ENCODE measurements at places on chromosomes 5 and 9.
A peak's percentile ranks its signal among the peaks of the same experiment; 100 is the strongest.

DNA sequence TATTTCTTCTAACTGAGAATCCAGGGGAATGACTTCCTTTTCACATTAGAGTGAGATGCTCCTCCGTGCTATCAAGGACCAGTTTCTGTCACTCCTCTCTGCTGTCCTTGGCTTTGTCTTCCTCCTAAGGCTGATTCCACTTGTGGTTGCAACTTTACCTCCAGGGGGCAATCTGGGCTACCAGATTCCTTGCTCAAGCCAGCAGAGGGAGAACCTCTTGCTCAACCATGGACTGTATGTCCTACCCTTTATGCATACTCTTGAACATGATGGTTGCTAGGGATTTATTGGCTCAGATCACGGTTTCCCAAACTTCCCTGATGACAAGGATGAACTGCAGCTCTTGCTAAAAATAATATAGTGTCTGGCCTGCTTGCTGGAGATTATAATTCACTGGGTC is 24.0 kb downstream of the NNT start:
- peak; percentile 57 for DNase-seq

DNA sequence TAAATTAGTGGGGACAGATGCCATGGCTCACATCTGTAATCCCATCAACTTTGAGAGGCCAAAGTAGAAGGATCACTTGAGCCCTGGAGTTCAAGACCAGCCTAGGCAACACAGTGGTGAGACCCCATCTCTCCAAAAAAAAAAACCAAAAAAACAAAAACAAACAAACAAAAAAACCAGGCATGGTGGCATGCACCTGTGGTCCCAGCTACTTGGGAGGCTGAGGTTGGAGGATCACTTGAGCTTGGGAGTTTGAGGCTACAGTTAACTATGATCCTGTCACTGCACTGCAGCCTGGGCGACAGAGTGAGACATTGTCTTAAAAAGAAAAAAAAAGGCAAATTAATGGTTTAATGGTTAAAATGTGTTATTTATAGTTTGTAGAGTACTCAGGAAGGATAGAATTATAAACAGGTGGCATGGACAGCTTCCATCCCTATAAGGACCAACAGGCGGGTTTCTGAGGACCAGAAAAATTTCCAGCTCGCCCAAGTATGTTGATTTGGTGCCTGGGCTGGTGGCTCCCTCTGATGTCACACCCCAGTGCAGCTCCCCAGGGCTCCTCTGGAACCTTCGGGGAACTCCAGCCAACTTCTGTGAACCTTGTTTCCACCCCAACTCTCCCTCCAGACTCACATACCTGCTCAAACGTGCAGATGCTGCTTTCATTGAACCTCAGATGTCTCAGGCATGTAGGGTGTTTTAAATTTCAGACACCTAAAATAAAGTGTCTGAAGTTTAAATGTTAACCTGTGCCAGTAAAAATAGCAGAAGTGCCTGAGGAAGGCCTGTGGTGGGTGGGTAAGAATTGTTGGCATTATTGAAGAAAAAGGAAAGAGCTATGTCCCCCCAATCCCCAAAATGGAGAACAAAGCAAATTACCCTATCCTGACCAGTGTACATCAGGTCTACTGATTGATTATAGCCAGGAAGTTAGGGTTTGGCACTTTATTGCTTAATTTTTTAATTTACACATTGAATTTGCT is 69.0 kb downstream of the TRIO start:
- no peak for DNase-seq

DNA sequence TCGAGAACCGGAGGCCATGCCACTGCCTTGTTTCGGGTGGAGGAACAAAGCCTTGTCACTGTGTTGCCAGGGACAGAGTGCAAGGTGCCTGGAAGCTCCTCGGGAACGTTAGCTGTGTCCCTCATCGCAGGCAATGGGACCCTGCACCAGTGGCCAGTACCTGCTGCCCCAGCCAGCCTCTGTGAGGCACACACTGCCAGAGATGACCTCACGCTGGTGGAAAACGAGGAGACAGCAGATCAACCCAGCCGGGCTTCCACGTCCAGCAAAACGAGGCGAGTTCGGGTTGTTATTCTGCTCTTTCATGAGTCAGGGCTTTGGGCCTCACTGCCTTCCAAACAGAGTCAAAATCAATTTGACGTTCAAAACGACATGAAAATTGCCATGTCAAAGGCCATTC is 104.1 kb downstream of the ADAMTS2 start:
- DNase-seq: no peak

DNA sequence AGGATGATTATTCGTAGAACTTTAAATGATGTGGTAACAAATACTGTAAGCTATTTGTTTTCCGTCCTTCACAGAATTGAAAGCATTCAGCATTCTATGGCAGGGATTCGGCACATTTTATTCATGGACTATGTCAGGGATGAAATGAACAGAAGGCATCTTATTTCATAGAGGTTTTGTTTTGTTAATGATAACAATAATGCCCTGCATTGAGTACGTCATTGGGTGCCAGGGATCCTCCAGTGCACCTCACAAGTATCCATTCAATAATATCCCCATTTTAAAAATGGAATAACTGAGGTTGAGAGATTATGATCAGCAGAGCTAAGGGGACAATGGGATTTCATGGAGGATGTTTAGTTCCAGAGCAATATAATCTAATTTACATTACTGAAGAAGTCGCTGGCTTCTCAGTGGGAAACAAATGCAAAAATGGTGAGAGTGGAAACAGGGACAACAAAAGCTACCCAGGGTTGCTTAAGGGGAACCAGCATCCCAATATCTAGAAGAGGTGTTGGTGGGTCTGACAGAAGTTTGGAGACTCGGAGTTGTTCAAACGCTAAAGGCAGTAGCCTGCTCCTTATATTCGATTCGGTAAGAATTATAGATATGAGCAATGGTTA is 985.7 kb upstream of the WWC1 start:
- DNase-seq: no peak

DNA sequence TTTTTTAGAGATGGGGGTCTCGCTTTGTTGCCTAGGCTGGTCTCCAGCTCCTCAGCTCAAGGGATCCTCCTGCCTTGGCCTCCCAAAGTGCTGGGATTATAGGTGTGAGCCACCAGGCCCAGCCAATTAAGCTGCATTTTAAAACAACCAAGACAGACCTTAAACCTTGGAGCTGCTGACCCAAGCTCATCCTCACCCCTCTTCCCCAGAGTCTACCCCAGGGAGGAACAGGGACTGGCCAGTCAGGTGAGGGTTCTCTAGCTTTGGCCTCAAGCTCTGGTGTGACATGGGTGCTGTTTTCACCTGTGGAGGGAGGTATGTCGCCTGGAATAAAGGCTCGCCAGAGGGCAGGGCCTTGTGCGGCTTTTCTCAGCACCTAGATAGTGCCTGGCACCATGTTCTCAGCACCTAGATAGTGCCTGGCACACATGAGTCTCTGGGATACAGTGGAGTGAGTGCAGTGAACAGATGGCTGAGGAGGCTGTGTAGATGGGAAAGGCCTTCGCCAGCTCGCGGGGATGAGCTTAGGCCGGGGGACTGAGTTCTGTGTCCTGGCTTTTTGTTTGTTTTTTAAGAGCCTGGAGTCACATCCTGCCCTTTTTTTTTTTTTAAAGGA is 7.4 kb downstream of the CDK9 start:
- peak; percentile 31 for DNase-seq

DNA sequence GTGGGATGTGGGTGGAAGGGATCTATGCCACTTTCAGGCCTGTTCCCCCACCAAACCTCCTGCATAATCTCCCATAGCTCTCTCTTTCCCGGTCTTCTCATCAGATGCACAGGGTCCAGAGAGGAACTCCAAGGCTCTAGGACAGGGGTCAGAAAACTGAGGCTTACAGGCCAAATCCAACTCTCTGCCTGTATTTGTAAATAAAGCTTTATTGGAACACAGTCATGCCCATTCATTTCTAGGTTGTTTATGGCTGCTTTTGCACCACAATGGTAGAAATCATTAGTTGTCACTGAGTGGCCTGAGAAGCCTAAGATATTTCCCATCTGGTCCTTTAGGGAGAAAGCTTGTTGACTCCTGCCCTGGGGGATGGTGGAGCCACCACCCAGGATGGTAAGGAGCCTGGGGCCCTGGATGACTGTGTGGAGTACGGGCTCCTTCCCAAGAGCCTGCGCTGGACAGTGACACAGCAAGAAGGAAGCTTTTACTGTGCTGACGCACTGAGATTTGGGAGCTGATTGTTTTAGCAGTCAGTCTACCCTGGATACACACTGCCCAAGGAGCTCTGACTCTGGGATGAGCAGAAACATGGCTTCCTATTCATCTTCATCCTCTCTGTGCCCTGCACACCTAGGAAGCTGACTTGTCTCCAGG is 64.0 kb upstream of the RAPGEF1 start:
- DNase-seq: no peak

- no peak for DNase-seq
These were observed 58.1 kb downstream of the DENND1A start for GRCh38 chr9:123871781-123872180.

- DNase-seq: no peak
These were observed 99.3 kb downstream of the SLIT3 start for GRCh38 chr5:169201597-169201996.

DNA sequence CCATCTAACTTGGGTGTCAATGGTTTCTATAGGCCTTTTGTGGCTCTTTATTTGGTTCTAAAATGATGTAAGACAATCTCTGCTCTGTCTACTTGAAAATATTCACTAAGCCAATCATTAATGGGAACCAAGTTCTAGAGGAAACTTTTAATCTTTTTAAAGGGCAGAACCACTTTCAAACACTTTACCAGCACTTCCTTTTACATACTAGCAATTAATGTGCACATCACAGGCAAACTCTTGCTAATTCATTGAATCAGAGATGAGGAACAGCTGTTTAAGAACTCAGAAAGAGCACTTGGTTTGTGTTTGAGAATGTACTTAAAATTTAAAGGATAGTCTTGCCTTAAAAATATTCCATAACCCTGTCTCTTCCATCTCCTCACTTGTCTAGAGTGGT is 83.4 kb downstream of the PAPPA start:
- no peak for DNase-seq

GRCh38 chr9:79334711-79335110 is 237.1 kb upstream of the TLE4 start:
- no peak for DNase-seq

DNA sequence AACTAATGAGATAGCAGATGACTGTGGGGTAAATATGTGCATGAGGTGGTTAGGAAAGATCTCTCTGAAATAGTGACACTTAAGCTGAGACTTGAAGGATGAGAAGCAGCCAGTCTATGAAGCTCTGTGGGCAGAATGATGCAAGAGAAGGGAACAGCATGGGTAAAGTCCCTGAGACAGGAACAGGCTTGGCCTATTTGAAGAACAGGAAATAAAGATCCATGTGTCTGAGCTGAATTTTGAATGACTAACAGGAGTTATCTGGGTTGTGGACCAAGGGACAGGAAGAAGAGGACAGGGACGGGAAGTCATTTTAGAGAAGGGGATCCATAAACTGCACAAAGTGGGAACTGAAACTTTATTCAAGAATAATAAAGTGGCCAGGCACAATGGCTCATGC is 25.6 kb upstream of the HMGCS1 start:
- DNase-seq: no peak

GRCh38 chr5:9037048-9037447 is 508.8 kb downstream of the SEMA5A start:
- DNase-seq: no peak

DNA sequence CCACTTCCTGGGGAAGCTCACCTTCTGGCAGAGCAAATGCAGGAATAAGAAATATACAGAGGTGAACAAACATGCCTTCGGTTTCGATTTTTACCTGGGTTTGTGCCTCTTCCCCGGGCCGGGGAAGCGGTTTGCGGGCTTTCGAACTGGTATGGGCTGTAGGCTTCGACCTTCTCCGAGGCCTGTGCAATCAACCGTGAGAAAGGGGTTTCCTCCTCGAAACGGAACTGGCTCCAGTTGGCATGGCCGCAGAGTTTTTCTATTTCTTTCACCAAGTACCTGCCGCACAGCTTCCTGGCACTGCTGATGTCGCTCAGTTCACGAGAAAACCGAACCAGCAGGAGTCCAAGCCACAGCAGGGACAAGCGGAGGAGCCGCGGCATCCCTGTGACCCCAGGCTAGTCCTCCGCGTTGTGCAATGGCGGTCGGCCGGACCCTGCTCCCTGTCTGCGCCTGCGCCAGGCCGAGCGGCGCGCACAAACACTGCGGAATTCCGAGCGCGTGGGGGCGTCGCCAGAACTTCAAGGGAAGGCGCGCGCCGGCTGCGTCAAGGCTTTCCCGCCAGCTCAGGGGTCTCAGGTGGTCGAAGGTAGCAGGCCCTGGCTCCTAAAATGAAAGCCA is at the start of gene INSL6:
Gene INSL6 (minus strand): TSS at position 420 of the 621 bp plus-strand sequence. CDS start 37 bp downstream, at position 383.
- no peak for DNase-seq

DNA sequence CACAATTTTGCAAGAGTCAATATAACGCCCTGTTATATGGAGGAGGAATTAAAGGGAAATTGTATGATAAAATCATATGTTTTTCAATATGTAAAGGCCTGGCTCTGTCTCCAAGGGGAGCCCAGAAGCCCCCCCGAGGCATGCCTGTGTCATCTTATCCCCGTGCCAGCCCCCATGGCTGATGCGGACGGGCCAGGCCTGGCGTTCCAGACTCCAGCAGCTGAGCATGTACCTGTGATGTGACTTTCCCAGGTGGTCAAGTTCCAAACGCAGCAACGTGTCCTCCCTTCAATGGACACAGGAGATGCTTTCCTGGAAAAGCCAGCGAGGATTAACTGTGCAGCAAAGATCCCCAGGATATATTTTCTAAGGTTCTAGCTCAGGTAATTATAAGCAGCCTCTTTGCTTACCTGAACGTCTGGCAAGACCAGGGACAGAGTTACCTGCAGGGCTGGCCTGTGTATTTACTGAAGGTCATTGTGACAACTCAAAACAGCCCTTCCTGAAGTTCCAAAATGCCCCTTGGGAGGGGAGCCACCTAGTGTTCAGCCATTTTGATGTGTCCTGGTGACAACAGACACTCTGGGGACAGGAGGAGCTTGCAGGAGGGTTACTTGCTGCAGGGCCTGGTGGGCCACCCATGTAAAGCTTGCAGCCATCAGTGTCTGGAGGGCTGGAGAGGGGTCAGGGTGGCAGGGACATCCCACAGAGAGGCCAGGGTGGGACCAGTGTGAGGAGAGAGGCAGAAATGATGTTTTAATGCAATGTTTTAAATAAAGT is 53.3 kb upstream of the RNU6ATAC start:
- peak; percentile 30 for DNase-seq

GRCh38 chr9:82555431-82556051 is 507.4 kb downstream of the RASEF start:
- DNase-seq: peak; percentile 51

- DNase-seq: no peak
These were observed 40.8 kb downstream of the FAM78A start for GRCh38 chr9:131235480-131235851.

DNA sequence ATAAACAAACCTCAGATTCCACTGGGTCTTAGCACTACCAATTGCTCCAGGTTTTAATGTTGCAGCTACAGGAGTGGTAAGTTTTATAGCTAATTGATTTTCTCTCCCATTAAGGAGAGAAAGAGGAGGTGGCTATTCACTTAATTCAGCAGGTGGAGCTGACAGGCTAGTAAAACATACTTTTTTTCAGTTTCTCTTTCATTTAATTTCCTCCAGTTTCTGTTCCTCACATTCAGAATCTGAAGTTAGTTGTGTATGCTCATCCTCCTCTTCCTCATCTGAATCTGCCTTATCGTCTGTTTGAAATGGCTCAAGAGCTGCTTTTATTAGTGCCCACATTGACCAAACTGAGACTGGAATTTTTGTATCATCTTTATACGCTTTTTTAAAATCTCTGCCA is 98.0 kb downstream of the PLPPR1 start:
- no peak for DNase-seq

Measured in NCI-H69 (cell line).